ENCODE measurements at places on chromosomes 6 and 20.

- DNase-seq, result peak; percentile 45
These were observed 661.3 kb downstream of the BCKDHB start for GRCh38 chr6:80767808-80768207.

GRCh38 chr6:19873031-19873430 lies 35.9 kb downstream of the ID4 start:
- no peak for DNase-seq

GRCh38 chr6:159134701-159135364 lies 34.4 kb upstream of the FNDC1 start:
- DNase-seq, result peak; percentile 32

DNA sequence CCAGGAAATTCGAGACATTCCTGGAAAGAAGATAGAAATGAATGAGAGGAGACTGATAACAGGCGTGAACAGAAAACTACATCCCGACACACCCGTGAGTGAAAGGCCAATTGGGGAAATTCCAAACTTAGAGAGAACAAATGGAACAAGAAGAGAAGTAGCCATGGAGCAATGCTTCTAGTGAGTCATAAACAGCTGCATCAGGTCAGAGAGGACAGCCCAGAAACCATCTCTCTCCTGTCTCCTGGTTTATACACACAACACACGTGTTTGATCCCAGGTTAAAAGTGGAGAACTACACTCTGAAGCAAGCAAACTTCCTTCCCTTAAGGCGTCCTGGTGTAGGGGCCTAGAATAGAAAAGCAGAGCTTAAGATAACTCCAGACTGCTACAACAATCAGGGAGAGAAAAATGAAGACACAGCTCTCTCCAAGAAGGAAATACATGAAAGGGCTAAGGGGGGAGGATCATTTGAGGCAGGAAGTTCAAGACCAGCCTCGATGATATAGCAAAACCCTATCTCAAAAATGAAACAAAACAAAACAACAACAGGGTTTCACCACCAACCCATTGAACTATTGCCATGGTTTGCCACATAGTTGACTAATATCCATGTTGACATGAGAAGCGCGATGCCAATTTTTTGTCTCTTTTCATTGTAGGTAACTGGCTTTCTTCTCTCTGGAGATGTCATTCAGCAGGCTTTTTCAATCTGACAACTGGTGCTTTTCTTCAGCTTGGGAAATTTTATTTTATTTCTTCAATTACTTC lies 26.9 kb downstream of the NRN1 start:
- DNase-seq, result no peak

DNA sequence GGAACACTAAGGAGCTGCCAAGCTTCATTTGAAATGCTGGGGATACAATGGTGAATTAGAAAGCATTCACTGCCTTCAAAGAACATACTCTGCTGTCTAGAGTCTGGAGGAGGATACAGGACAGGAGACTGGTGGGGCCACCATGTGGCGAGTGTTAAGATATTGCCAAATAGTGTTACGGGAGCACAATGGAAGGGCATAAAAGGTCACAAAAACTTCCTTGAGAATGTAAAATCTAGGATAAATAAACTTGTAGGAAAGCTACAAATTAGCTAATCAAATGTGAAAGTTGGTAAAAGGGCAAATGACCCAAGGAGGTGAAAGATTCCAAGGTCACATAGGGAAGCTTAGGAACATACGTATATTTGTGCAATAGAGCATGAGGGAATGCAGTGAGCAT lies 271.7 kb downstream of the RFPL4B start:
- DNase-seq, result no peak

DNA sequence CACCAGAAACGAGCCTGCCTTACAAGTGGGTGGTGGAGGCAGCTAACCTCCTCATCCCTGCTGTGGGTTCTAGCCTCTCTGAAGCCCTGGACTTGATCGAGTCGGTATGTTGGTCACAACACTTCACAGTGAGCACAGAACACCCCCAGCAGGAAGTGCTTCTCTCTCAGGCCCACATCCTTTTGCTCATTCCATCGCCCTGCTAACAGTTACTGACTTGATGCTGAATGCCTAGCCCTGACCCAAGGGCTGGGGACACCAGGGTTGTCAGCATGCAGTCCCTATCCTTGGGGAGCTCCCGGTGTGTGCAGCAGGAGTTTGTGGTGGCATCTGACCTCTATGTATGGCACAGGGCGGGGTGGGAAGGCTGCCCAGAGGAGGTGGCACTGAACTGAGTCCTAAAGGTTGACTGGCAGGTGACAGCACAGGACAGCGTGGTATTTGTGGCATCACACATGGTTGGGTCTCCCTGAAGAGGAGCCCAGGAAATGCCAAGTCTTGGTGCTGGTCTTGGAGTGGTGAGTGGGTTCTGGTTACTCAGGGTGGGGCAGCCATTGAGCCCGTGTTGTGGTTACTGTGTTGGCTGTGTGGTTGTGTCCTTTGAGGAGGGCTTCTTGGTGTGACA lies 26.7 kb downstream of the GTSF1L start:
- no peak for DNase-seq

GRCh38 chr6:105882828-105883227 lies 203.3 kb upstream of the PRDM1 start:
- DNase-seq, result no peak

GRCh38 chr20:43571310-43571709 lies 12.5 kb downstream of the SGK2 start:
- no peak for DNase-seq

DNA sequence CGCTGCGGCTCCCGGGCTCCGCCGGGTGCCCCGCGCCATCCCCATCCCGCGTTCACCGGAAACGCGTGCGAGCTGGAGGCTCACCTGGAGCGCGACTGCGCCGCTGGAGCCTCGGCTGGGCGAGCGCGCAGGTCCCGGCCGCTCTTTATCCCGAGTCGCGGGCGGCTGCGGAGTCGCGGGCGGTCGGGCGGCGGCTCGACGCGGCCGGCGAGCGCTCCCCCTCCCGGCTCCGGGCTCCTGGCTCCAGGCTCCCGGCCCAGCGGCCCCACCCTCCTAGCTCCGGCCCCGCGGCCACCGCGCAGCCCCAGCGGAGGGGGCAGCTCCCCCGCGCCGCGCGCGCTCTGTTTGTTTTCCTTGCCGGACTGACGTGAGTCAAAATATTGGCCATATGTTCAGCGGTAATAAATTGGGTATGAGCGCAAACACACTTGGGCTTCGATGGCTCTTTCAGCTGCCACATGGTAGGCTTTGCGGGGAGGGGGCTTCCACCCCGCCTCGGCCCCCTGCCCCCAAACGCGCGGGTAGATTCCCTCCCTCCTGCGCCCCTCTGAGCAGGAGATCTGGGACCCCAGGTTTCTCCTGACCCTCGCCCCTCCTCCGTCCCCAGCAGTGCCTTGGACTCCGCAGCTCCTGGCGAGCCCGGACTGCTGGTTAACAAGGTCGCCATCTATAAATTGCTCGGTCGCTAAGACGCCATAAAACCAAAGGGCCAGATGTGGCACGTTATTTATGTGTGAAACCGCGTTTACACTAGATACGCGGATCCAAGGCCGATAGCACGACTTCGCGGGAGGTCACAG lies 8.8 kb upstream of the NKX2-2 start:
- DNase-seq, result no peak

DNA sequence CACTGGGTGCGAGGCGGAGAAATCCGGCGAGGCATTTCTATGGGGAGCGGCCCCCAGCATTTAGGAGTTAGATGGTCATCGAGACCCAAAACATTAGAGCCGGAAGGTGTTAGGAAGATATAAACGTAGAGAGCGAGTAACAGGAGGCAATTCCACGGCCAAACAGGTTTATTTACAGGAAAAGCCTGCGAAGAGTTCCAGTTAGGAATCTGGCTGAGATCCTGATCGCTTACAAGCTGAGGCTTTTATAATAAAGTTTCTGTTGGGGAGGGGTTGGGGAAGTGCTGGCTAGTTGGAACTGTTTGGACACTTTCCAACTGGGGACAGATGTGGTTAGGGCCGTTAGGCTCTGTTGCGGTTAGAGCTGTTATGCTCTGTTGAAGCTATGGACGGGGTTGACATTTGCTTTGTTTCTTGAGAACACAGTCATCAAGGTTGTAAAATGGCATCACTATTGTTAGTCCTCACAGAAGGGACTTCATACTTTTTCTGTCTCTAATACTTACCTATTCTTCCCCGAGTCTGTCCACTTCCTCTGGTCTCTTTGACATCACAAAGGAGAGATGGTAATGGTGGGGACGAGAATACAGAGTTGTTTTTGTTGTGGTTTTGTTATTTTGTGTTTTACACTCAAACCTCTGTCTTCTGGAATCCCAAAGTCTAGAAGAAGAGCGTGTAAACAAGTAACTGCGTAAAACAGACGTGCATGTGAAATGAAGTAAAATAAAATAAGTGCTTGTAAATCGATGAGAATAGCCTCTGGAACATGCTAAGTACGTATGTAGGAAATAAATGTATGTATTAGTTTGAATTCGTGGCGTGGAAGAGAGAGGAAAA lies 554 bp upstream of the ZSCAN31 start:
- peak; percentile 25 for DNase-seq

GRCh38 chr6:1574083-1574761 lies 35.5 kb upstream of the FOXC1 start:
- DNase-seq, result no peak

DNA sequence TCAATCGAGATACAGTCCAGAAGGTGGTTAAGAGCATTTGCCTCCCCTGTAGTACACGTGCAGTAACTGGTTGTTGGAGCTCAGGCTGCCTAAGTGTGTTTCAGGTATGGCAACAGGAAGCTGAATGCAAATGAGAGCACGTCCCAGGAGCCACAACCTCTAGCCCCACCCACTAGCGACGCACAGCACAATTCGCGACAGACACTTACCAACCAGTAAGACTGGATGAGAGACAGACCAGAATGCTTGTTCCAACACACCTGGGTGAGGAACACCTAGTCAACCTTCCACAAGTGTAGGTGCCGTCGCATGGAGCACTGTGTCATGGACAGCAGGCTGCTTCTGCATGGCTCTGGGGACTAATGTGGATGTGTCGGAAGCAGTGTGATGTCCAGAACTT lies 7.2 kb upstream of the SERPINB1 start:
- no peak for DNase-seq

GRCh38 chr6:24313251-24314141 lies 44.4 kb downstream of the DCDC2 start:
- peak; percentile 18 for DNase-seq

DNA sequence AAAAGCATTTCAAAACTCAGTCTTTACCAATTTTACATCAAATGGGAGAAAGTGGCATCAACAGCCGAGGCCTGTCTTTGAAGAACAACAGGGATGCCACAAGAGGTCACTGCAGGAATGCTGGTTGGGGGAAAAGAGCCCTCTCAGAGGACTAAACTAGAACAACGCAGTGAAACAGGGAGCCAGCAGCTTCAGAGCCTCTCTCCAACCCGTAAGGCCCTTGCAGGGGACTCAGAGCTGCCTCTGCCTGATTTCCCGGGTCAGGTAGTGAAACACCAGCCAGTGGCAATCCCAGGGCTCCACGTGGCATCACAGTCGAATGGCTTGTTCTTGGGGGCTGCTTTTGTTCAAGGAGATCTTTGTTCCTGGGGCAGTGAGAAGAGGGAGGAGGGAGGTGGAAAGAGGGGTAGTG lies 55.0 kb upstream of the KCNK16 start:
- DNase-seq, result peak; percentile 62

DNA sequence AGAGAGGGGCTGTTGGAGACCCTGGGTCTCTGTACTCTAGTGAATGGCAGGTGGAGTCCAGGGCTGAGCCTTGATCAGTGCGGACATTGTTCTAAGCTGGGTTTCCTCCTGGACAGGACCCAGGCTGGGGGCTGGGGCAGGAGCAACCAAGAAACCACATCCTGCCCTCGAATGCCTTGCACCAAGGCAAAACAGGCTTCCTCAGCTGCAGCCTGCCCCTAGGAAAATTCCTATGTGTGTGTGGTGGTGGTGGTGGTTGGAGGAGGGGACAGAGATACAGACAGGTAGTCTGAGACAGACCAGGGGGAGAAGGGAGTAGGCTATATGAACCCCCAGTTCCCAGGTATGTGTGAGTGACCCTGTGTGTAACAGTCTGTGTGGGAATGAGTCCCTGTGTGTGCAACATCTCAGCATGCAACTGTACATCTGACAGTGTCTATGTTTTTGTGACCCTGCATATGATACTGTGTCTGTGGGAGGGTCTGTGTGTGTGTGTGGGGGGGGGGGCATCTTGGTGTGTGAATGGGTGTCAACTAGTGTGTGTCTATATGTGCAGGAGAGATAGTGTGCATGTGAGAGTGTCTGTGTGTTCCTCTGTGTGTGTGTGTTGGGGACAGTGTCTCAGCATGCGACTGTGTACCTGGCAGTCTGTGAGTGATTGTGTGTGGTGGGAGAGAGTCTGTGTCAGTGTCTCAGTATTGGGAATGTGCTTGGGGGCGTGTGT lies 3.0 kb downstream of the GLP1R start:
- DNase-seq, result no peak

DNA sequence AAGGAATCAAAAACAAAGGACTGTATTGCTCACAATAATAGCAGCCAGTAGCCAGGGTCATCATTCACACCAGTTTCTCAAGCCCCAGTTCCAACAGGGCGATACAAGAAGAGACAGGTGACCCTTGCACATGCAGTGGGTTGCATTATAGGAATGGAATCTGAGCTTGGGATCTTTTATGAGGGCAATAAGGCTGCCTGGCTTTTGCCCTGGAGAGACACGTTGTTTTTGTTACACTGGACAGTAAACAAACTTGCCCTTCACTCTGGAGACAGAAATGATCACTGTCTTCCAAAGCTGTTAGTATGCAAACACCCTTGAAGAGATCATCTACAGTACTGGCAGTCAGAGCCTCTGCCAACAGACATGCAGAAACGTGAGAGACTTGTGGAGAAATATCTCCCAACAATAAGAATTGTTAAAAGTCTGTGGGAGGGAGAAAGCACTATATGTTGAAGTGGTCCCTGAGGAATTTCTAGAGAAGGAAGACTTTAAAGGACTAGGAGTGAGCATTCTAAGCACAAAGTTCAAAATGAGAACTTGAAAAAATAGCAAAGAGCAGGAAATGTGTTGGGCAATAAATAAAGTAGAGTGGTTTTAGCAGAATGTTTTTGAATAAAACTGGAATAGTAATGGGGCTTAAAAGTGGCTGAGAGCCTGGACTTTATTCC lies 6.2 kb upstream of the COL12A1 start:
- no peak for DNase-seq

DNA sequence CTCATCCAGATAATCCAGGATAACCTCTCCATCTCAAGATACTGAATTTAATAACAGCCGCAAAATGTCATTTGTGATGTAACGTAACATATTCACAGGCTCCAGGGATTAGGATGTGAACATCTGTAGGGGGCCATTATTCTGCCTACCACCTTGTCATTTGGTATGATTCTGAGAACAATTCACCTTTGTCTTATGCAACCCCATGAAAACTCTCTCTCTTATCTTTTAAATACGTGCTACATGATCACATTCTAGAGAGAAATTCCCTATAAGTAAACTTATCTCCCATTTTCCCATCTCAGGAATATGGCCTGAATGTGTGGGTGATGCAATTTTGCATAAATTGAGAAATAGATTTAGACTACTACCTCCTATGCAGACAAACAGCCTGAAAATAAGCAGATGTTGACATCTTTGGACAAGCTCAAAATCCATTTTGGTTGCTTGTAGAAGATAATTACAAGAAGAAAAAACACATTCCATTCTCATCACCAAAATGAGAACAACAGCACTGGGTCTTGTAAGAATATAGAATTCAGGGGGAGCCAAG lies 255.4 kb upstream of the STXBP5 start:
- DNase-seq, result no peak

GRCh38 chr20:50398821-50399554 lies 111.2 kb upstream of the PTPN1 start:
- DNase-seq, result no peak

- DNase-seq, result no peak
These were observed 59.9 kb downstream of the E2F3 start for GRCh38 chr6:20461576-20461975.
